ENCODE measurements at places on chromosomes 2 and 18.

- DNase-seq, result no peak
These were observed 25.8 kb upstream of the CABYR start for GRCh38 chr18:24112874-24113615.

DNA sequence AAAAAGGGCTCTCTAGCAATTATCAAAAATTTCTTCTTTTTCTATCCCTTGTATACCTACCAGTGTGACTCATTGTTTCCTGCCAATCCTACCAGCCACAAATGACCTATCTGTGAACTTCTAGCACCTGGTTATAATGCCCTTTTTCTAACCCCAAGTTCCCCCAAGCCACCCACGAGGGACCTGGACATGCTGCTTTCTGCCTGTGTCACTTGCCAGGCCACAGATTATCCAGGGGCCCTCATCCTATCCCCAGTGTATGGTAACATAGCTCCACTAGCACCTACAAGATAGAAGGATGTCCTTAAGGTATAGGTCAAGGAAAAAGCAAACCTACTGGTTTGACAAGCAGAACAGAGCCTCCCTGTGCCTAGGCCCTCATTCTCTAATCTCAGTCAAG lies 26.8 kb downstream of the AAK1 start:
- DNase-seq, result no peak

DNA sequence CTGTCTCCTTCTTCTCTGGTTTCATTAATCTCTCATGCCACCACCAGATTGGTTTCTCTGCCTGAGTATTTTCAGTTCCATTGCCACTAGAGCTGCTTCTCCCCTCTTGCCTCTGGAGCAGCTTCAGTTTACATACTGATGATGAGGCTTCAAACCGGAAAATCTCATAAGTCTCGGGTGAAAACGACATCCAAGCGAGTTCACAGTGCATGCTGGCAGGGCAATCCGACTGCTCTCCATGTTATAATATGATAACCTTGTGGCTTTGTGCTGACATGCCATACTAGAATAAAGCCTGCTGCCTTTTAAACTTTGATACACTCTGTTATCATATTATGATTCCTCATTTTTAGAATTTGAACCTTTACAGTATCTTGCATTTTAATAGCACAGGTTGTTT lies 153.5 kb downstream of the PRPF40A start:
- DNase-seq, result no peak

DNA sequence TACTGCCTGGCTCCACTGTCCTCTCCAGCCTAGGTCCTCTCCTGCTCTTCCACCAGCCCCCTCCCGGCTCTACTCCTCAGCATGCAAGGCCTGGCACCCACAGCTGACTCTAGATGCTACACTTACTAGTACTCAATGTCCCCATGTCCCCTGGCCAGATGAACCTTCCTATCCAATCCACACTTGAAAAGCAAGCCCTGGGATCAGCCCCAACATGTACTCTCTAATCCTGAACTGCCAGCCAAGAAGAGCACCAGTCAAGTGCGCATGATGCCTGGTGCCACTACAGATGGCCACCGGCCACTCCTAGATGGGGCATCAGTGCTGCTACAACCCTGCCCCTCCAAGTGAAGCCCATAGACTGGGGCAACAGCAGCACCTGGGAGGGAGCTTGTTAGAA lies 168.2 kb downstream of the STK39 start:
- no peak for DNase-seq

- DNase-seq, result no peak
These were observed 351.5 kb downstream of the ARHGAP15 start for GRCh38 chr2:143480601-143481236.

GRCh38 chr18:79841936-79842335 lies 44.2 kb downstream of the KCNG2 start:
- DNase-seq, result no peak

GRCh38 chr18:10739152-10739551 lies 213.3 kb downstream of the NAPG start:
- no peak for DNase-seq

- no peak for DNase-seq
These were observed 57.4 kb downstream of the FAM168B start for GRCh38 chr2:131035826-131036231.

DNA sequence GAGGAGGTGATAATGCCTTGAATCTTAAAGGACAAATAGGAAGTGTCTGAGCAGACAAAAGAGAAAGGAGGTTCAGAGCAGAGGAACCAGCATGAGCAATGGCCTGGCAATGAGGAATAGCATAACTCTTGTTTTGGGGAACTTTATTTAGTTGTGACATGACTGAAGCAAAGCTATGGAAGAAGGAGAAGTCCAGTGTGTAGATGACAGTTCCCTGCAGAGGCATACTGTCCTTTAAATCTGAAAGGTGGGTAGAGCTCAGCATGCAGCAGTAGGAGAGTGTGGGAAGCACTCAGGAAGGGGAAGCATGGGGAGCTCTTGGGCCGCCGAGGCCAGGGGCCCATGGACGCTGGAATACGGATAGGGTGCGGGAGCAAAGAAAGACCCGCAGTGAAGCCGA lies 173.8 kb downstream of the SEPTIN10 start:
- no peak for DNase-seq

DNA sequence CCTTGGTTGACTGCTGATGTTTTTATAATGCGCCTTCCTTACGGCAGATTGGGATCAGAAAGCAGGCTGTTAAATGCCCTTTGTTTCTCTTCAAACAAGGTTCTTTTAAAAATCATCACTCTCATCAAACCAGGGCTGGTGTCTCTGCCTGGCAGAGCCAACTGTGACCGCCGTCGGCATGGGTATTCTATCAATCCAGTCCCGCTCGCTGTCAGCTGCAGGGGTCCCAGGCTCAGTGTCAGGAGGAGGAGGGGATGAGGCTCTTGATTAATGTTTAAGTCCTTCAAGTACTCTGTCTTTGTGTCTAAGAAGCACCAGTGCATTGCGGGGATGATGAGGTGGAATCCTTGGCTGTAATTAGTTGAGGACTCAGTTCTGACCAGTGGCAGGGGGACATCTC lies 348.1 kb downstream of the RNF144A start:
- no peak for DNase-seq

GRCh38 chr2:162317861-162318327 lies 590 bp downstream of the IFIH1 start:
- peak; percentile 29 for DNase-seq

- no peak for DNase-seq
These were observed 2.9 kb upstream of the NEURL3 start for GRCh38 chr2:96507957-96508520.

DNA sequence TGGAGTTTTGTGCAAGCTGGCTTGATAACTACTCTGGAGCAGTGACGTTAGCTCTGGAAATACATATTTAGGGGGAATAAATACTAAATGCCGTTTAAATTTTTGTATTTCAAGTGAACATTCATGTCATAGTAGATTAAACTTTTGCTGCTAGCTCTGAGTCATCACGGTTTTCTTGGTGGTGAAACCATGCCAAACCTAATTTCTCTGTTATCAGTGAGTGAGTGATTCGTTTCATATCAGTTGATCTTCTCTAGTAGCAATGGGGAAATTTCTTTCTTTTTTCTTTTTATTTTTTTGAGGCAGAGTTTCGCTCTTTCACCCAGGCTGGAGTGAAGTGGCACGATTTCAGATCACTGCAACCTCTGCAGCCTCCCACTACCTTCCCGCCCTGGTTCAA lies 211.1 kb downstream of the PTPRM start:
- no peak for DNase-seq

DNA sequence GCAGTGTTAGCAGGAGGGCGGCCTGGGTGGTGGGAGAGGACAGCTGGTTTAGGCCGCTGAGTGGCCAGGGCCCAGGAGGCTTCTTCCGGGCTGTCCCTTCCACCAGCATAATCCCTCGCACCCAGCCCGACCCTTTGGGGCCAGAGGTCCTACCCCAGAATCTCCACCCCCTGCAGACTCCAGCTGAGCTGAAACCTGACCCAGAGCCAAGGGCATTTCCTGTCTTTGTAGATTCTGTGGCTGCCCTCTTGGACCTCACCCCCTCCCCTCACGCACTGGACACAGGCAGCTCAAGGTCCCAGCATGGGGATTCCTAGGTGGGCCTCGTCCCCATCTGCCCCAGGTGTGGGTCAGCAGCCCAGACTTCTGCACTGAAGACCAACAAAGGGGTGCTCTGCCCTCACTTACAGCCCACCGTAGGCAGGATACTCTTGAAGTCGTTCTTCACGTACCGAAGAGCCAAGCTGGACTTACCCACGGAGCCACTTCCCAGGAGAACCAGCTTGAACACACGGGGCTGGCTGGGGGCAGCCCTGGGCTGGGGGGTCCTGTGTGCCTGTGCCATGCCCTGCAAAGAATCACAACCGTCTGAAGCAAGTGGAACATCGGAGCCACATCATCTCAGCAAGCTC lies 4.8 kb downstream of the RAB17 start:
- DNase-seq, result no peak

- peak; percentile 62 for DNase-seq
These were observed 730.8 kb downstream of the DCC start for GRCh38 chr18:53070788-53071187.

DNA sequence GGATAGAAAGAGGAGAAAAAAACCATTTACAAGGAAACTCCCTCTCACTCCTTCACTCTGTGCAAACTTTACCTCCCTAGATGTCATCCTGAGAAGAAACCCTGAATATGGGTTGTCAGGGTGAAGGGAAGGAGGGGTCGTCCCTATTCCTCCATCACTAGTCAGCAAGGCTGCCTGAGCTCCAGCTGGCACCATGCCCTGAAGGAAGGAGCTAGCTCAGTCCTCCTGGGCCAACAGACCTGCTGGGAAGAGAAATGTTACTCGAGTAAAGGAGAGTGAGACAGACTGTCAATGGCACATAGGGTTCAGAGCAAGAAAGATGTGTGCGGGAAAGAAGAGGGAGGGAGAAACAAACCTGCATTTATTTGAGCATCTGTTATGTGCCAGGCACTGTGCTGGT lies 18.3 kb upstream of the EPAS1 start:
- DNase-seq, result no peak

DNA sequence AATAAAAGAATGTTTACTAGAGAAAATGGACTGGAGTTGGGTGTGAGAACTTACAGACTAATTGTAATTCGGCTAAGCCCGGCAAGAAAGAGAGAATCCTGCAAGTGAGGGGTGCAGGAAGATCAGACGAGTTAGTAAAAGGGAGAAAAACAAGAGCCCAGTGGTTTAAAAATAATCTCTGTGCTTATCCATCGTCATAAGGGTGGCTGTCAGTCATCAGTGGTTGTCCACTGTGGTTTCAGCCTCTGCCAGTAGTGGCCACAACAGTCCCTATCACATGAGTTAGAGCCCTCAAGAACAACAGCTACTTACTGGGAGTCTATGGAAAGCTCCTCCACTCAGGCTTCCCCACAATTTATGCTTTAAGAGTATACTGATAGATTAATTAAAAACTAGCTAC lies 239.8 kb downstream of the SETBP1 start:
- no peak for DNase-seq

DNA sequence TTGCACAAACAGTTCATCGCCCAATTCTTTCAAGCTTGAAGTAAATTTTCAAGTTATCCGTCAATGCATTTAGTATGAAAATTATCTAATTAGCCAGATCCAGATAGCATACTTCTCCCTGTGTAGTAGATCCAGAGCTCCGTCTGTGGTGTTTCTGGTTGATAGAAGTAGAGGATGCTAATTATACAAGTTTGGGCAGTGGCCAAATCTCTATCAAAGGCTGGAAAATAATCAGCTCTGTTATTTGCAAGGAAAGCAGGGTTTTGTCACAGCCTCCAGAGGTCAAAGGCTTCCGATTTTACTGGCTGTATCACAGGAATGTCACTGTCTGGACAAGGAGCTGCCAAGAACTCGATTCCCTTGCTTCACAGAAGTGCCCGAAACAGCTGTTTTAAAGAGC lies 28.6 kb downstream of the LRRC30 start:
- no peak for DNase-seq

DNA sequence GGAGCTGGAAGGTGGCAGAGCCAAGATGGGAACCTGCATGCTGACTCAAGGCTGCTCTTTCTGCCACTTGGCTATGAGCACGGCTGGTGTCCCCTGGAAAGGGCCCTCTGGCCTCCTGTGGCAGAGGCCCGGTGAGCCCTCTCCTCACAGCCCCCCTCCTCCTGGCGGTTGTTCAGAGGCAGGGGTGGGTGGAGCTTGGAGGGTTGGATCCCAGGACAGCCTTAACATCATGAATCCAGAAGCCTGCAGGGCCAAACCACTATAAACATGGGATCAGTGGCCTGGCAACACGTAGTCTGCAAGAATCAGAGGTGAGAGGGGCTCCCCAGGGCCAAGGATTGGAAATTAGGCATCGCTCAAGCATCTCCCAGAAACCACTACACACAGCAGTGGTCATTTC lies 48.5 kb upstream of the LOXHD1 start:
- DNase-seq, result no peak

DNA sequence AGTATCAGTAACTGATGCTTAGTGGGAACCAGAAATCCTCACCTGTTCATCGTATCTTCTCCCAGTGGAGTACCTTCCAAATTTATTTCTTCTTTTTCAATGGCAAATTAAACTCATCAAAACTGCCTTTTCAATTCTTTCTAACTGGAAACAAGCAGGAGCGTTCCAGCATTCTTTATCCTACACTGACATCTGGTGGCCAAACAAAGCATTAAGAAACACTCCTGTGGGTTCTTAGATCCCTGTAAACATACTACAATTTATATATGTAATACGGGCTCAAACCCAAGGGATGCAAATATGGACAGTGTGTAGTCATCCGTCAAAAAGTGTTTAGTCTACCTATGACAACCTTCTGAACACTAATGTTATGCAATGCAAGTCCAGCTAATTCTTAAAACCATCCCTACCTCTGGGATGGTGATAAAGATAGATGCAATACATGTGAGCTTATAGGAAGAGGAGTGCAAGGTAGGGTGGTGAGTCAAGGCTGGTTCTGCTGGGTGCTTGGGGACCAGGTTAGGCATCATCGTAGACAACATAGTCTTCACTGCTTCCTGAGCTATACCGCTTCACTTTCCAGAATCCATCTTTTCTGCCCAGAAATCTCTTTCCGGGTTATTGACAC lies 375.0 kb downstream of the CTNNA2 start:
- peak; percentile 5 for DNase-seq

DNA sequence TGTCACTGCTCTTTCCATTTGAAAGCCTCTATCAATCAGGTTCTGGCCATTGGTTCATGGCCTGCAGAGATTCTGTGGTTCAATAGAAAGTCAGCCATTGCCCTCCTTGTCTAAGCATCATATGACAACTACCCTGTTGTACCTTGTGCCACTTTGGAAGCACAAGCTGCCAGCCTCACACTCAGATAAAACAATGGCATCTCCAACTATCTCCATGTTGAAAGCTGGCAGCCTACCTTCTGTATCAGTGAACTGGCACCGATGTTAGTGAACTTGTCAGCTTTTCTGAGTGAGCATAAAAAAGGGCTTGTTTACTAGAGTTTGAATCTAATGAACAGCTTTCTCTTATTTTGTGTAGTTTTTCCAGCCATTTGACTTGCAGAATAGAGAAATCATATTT lies 203.3 kb upstream of the SESTD1 start:
- DNase-seq, result no peak

GRCh38 chr18:37429791-37430190 lies 135.8 kb downstream of the CELF4 start:
- no peak for DNase-seq

- peak; percentile 73 for DNase-seq
These were observed 853 bp upstream of the OSBPL6 start for GRCh38 chr2:178193496-178193822.

DNA sequence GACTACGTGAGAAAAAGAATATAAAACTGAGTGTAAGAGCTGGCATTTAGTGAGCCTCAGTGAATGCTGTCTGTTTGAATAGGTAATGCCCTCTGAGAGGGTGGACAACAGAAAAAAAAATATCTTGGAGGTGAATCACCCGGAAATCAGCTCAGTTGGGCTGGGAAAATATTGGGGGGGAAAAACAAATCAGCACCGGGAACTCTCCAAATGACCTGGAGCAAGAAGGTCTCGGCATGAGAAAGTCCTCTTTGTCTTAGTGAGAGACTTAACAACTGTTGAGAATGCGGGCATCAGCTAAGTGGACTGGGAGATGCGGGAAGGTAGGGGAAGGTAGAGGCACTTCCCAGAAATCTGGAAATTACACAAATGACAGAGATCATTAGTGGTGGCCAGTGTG lies 109.4 kb upstream of the POU3F3 start:
- no peak for DNase-seq

All from NCI-H748 treated with DMSO at 0.1 percent for 48 hours (cell line).